NCI-H460 (cell line): ENCODE measurements at places on chromosomes 13 and 19.

- peak; percentile 36 for DNase-seq
Observed at GRCh38 chr13:34155931-34156607, 338.1 kb downstream of the RFC3 start.

GRCh38 chr19:38944981-38945506 lies 14.3 kb downstream of the MRPS12 start:
- DNase-seq = no peak

DNA sequence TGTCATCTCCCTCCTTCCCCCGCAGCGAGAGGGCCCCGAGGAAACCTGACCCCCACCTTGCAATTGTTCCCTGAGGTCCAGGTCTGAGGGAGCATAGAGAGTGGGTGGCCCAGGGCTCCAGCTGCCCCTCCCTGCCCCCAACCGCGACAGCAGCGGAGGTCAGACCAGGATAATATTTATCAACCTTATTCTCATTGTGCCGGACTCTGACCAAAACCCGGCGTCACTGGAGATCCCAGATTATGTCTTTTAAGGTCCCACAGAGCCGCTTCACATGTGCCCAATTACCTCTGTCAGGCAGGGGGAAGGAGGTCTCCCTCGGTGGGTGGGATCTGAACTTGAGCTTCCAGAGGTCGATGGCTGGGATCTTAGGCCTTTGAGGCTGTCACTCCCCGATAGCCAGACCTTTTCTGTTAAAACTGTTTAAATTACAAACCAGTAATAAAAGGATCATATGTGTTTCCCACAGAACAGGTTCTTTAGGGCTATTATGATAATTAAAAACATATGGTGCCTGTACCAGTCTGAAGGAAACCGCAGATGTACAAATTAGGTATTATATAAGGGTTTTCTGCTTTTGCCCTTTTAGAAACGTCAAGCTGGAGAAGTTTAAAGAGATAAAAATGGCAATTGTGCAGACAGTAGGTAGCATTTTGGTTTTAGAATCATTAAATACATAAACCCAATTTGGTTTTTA lies 195.5 kb downstream of the ZNF536 start:
- no peak for DNase-seq

DNA sequence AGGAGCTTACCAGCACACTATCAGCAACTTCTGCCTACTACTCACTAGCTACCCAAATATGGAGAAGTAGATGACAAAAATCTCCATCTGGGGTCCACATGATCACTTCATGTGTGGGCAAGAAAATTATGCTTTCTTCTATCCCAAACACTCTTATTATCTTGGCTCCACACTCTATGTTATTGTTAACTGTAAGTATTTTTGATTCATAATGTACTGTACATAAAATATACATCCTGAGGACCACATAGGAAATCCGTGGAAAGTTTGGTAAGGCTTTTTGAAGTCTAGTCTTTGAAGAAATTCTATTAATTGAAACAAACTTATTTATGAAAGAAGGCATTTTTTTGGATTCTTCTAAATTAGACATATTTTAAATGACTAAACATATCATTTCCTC lies 378.8 kb downstream of the DACH1 start:
- DNase-seq = no peak
